Activated CD4-positive, alpha-beta memory T cell treated with anti-CD3 and anti-CD28 coated beads for 36 hours (primary cell): ENCODE measurements at places on chromosomes 6 and 20.

- no peak for DNase-seq
Measured at GRCh38 chr20:23279836-23280235, 70.8 kb upstream of the NXT1 start.

DNA sequence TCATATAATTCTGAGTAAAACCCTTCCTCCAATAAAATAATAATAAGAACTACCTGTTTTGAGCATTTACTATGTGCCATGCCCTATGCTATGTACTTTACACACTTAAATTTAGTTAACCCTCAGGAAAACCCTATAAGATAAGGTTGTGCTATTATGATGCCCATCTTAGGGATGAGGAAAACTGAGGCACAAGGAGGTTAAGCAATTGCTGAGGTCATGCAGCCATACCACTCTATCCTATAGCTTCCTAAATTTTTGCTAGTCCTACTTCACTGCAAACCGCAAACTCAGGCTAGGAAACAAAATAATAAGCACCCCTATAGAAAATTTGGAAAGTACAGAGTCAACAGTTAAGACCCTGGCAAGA lies 38.9 kb upstream of the GFOD1 start:
- DNase-seq: no peak

DNA sequence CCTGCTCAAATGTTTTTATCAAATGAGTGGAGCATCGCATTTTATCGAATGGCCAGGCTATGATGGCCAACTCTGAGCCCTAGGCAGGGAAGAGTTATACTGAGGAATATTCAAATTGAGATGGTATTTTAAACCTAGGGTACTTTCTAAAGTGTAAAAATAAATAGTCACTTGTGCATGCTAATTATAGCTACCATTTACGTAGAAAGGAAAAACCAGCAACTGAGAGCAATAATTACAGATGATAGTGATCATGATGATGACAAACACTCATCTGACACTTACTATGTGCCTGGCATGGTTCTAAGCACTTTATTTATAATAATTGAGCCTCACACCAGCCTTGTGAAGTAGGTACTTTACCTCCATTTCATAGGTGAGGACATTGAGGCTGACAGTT lies 455.7 kb downstream of the CD83 start:
- DNase-seq: no peak

GRCh38 chr6:119124079-119124824 lies 45.8 kb upstream of the FAM184A start:
- DNase-seq: no peak

DNA sequence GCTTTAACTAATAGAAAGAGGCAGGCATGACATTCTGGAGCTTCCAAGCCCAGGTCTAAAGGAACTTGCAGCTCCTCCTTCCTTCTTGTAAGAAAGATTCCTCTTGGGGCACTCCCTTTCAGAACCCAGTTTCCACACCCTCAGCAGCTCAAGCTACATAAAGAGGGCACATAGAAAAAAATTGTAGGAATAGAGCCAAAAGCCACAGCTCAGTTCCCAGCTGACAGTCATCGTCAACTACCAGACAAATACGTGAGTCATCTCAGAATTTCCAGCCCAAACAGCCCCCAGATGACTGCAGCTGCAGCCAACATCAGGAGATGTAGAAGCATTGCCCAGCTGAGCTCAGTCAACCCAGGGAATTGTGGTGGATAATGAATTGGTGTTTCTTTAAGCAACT lies 349.8 kb upstream of the ARID1B start:
- peak; percentile 19 for DNase-seq

GRCh38 chr6:162873537-162873936 lies 145.8 kb downstream of the PACRG start:
- no peak for DNase-seq

GRCh38 chr6:116714761-116715160 lies 33.8 kb downstream of the KPNA5 start:
- DNase-seq: no peak

- DNase-seq: peak; percentile 53
Measured at GRCh38 chr20:23235173-23236027, 115.2 kb upstream of the NXT1 start.

DNA sequence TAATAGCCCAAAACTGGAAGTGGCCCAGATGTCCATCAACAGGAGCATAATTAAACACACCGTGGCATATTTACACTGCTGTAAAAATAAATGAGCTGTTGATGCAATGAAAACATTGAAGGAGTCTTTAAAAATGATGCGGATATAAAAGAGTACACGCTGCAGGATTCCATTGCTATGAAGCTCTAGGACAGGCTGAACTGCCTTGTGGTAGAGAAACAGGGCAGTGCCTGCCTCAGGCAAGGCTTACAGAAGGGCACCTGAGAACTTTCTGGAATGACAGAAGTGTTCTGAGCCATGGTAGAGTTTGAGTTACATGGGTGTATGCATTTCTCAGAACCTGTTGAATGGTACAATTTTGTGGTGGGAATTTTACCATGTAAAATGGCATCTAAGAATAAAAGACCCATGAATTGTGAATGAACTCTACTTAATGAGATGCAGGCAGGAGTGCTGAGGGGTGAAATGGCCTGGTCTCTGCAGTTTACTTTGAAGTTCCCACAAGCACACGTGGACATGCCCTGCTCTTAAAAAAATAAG lies 45.3 kb upstream of the RIN2 start:
- DNase-seq: no peak

DNA sequence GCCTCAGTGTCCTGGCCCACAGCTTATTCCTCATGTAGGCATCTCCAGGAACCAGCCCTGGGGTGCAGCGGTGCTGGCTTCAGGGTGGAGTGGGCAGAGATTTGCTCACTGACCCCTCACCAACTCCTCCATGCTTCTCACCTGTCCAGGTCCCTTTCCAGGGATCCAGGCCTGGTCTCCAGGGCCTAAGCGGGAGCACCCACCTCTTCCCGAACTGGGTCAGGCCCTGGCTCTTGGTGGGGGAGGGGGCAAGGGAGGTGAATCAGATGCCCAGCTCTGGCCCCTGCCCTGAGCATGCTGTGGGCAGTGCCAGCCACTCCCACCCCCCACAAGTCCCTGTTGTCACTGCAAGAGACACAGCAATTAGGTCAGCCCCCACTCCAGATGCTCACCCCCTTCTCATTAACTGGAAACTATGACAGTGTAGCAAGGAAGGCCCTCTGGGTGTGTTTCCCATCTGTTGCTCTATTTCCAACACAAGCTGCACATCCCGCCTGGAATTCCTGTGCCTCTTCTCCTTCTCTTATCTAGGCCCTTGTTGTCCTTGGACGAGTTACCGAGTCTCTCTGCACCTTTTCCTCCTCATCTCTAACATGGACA lies 37.0 kb downstream of the MDFI start:
- no peak for DNase-seq

GRCh38 chr20:24407151-24407550 lies 62.3 kb upstream of the SYNDIG1 start:
- DNase-seq: no peak

DNA sequence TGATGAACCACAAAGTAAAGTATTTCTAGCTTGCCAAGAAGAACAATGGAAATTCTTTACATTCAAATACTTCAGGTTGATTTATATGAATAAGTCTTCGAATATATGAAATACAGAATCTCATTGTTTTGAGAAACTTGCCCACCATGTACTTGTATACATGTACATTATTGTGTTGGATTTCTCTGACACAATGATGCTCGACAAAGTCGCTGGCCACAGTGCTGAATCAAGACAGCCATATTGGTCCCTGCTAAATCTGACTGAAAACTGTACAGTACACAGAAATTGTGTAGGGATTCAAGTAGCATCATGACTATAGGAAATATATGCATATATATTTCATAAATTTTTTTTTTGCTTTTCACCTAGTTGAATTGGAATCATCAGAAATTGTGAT lies 13.1 kb upstream of the LIN28B start:
- DNase-seq: no peak

DNA sequence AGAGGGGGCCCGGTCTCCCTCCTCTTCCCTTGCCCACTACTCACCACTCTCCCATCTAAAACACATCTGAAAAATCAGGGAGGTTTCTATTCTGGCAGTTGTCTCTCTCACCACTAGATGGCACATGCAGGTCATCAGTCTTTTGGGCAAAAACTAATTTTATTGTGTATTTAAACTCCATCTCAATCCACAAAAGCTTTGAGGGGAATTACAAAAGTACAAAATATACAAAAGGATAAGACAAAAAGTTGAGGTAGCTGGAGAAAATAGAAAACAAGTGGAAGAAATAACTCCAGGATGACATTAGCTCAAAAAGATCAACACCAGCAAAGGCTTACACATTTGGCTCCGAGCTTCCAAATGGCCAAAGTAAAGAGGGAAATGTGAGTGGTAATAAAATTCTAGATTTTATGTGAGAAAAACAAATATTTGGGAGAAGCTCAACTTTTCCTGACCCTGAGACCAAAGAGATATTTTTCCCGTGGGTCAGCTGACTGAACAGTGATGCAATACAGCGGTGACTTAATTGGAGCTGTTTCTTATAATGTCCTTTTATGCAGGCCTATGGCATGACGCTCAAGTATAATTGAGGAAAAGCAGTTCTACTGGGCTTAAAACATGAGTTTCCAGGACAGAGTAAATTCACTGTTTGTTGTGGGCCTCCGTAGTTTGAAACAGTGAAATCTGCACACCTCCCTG lies 79.8 kb upstream of the CHD6 start:
- no peak for DNase-seq

GRCh38 chr6:117487821-117488220 lies 5.3 kb downstream of the DCBLD1 start:
- DNase-seq: no peak

DNA sequence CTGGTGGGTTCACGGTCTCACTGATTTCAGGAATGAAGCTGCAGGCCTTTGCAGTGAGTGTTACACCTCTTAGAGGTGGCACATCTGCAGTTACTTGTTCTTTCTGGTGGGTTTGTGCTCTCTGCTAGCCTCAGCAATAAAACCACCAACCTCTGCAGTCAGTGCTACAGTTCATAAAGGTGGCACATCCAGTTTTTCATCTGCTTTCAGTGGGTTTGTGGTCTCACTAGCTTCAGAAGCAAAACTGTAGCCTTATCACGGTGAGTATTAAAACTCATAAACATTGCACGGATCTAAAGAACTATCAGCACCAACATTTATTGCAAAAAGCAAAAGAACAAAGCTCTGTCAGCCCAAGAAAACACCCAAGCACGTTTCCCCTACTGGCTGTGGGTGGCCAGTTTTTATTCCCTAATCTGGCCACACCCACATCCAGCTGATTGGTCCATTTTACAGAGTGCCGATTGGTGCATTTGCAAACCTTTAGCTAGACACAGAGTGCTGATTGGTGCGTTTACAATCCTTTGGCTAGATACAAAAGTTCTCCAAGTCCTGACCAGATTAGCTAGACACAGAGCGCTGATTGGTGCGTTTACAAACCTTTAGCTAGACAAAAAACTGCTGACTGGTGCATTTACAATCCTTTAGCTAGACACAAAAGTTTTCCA lies 3.4 kb upstream of the TMEM14C start:
- peak; percentile 70 for DNase-seq

GRCh38 chr20:10611357-10611756 lies 62.4 kb downstream of the JAG1 start:
- peak; percentile 25 for DNase-seq

DNA sequence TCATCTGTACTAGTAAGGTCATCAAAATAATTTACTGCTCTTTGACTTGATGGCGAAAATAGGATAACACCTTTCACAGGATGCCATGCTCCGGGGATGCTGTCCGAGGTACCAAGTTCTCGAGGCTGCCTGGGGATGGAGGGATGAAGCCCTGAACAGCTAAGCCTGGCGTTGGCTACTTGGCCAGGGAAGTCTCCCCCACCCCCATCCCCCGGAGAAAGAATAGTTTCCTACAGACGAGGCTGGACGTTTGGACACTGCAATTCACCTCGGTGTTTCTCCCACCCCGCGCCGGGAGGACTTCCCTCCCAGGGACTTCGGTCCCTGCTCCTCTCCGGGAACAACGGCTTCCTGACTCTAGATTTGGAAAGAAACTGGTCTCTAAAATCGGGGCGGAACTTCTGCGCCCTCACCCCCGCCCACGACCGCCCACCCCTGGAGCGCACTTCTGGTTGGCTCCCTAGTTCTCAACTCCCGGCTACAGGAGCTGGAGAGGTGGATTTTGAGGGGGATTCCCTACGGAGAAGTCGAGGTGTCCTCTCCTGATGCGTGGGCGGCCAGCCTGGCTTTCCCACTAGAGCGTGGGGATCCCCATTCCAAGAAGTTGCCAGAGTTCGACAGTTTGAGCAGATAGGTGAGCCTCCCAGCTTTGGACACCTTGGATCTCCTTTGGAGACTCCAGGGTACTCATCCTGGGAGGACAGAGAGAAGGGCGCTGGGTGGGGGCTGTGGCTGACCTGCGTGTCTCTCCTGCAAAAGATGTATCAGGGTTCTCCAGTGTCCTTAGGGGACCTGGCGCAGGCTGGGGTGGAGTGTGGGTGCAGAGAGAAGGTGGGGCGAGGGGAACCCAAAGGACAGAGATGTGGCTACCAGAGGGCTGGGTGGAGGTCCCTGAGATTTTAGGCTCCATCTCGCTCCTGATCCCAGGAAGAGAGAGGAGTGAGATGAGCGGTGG lies 1.1 kb downstream of the PCSK2 start:
- DNase-seq: no peak

DNA sequence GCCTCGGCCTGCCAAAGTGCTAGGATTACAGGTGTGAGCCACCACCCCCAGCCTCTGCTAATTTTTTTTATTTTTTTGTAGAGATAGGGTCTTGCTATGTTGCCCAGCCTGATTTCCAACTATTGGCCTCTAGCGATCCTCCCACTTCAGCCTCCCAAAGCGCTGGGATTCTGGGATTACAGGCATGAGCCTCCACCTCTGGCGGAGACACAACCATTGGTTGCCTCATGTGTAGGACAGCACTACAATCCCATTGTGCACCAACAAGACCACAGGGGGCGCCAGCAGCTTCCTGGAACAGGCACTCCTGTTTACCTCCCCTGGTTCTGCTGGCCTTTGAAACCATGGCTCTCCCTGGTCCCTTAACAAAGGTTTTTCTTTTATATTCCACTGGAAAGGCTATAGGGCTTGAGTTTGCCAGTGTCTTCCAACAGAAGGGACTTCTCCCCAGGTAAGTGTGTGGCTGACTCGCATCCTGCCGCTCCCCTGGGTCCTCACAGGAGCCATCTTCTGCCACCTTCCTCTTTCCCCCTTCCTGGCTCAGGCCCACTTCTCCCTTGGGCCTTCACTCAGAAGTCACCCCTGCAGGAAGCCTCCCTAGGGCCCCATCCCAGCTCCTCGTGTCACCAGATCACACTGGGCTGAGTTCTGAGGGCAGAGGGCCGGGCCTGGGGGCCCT lies 39.2 kb upstream of the TLDC2 start:
- DNase-seq: peak; percentile 82

GRCh38 chr6:148999929-149000468 lies 253.2 kb downstream of the UST start:
- no peak for DNase-seq

GRCh38 chr20:4369798-4370124 lies 351.9 kb upstream of the PRND start:
- DNase-seq: peak; percentile 65

DNA sequence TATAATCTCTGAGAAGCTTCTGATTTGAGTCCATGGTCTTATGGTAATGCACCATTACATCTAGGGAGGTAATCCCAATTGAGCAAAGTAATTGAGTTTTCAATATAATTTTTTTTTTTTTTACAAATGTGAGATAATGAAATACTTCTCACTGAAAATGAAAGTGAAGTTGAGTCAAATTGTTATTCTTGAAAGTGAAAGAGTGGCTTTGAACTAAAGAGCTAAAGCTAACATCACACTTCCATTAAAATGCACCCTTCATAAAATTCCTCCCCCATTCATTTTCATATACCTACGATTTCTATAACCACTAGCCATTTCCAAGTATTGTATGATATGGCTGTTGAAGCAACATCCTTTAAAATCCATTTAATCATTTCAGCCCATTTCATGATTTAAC lies 149.1 kb upstream of the IMPG1 start:
- DNase-seq: no peak

- no peak for DNase-seq
Measured at GRCh38 chr6:132832891-132833290, 18.5 kb downstream of the RPS12 start.

GRCh38 chr6:39420300-39421265 lies 98.1 kb upstream of the KCNK16 start:
- no peak for DNase-seq
